ENCODE measurements at places on chromosomes 2 and 18. TPM values are rescaled to one million over a fixed set of nuclear protein-coding genes. Genes with fewer than 3 reads are reported as not detected.

DNA sequence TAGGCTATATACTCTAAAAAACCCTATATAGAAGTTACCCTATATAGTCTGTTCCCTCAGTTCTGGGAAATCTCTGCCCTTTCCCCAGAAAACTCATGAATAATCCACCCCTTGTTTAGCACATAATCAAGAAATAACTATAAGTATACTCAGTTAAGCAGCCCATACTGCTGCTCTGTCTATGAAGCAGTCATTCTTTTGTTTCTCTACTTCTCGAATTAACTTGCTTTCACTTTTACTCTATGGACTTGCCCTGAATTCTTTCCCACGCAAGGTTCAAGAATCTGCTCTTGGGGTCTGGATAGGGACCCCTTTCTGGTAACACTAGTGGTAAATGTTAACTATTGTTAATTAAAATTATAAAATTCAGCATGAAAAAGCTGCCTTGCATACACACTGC, 17.4 kb upstream of the AP1S3 start:
- no peak for DNase-seq

Gene CDH7
- 0.19 TPM for total RNA-seq

- DNase-seq = no peak
Observed at GRCh38 chr2:178865999-178866398, 58.8 kb upstream of the TTN start.

DNA sequence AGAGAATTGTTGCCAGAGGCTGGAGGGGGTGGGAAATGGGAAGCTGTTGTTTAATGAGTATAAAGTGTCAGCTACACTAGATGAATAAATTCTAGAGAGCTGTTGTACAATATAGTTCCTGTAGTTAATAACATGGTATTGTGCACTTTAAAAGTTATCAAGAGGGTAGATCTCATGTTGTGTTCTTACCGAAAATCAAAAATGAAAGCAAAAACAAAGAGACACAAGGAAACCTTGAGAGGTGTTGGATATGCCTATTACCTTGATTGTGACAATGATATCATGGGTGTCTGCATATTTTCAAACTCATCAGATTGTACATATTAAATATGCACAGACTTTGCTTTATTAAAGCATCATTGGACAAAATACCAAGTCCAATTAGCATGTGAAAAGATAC, 43.2 kb downstream of the SCG2 start:
- no peak for DNase-seq

Gene KIF5C
- total RNA-seq = 0.58 TPM

GRCh38 chr18:59795882-59796281, 98.7 kb upstream of the CCBE1 start:
- no peak for DNase-seq

GRCh38 chr2:105712981-105713596, 31.6 kb upstream of the NCK2 start:
- DNase-seq = no peak

GRCh38 chr18:24754583-24755253, 294.3 kb downstream of the HRH4 start:
- DNase-seq = no peak

GRCh38 chr2:2057125-2057721, 273.9 kb downstream of the MYT1L start:
- peak; percentile 69 for DNase-seq

DNA sequence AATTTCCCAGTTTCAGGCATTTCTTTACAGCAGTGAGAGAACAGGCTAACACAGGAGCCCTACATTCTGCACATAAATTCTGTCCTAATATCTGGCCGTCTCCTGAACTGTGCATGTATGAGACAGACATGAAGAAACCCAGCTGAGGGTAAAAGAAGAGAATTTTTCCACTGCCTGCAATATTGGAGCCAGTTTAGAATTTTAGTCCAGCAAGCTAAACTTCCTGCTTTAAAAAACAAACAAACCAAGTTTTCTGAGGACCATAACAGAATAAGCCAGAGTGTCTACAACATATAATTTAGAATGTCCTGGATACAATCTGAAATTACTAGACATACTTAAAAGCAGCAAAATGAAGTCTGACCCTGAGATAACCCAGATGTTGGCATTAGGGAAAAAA, 215.1 kb upstream of the KLHL29 start:
- no peak for DNase-seq

Gene GKN1
- not detected for total RNA-seq

Gene UNC80
- 0.06 TPM for total RNA-seq

DNA sequence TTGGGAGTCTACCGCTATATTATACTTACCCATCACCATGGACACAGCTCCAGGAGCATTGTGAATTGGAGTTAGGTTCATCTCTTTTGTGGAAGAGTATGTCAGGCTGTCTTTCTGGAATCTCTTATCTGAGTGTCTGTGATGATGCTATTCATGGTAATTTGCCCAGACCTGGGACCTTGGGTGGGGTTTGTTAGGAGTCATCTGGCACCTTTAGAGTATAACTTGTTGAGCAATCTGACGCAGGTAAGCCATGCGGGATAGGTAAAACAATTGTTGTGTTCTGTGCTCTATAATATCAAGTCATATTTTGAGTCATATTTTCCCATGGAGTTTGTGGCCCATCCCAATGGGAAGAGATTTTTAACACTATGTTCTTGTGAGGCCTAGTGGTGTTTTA, 49.7 kb upstream of the MAPRE2 start:
- DNase-seq = no peak

Gene KHK
- 3.1 TPM for total RNA-seq

Gene CBLN2
- total RNA-seq = 0.47 TPM

GRCh38 chr2:88729061-88729745, 37.7 kb downstream of the RPIA start:
- DNase-seq = no peak

Gene OTOS
- total RNA-seq = not detected

- DNase-seq = no peak
Observed at GRCh38 chr2:10169053-10169578, 46.6 kb downstream of the RRM2 start.

Gene RGPD3
- 0.05 TPM for total RNA-seq

GRCh38 chr2:236558993-236559978, 10.3 kb upstream of the ACKR3 start:
- no peak for DNase-seq

Gene COL6A3
- total RNA-seq = 244 TPM

Gene LYG1
- 1.2 TPM for total RNA-seq

Gene HOXD4
- total RNA-seq = 12.4 TPM

- no peak for DNase-seq
Observed at GRCh38 chr2:142605421-142605820, 272.0 kb upstream of the KYNU start.

DNA sequence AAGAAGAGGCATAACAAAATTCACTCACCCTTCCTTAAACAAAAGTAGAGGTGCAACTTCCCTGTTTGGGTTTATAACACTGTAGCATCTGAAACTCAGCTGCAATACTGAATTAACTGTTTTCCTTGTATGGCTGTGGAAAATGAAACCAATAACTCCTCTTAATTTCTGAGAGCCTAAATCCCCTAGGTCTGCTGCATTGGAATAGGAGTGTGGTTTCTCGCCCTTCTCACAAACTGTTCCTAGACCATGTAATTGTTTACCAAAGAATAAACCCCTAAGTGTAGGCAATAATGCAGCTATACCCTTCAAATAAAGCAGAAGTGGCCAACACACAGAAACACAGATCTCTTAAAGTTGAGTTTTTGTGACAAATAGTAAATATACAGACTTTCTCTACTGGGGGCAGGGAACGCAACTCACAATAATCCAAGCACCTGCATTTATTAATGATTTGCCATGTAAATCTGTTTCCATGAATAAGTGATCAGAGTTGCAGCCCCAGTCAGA, 52.0 kb downstream of the RASGRP3 start:
- no peak for DNase-seq

DNA sequence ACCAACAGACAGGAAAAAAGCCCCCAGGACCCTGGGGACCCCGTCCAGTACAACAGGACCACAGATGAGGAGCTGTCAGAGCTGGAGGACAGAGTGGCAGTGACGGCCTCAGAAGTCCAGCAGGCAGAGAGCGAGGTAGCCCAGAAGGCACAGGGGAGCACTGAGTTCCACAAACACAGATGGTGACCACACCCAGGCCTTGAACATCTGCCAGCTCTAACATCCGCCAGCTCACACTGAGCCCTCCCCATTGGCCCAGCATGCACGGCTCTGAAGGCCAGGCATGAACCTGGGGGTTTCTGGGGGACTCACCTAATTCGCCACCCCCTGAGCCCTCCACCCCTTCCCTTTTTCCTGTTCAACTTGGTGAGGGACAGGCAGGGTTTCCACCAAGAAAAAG, 25.6 kb upstream of the PRLH start:
- DNase-seq = no peak

Gene REG3A
- total RNA-seq = not detected

- DNase-seq = no peak
Observed at GRCh38 chr18:3610813-3611212, 160.8 kb downstream of the TGIF1 start.

Gene CD8B
- total RNA-seq = not detected

Gene GPAT2
- 5.7 TPM for total RNA-seq

- no peak for DNase-seq
Observed at GRCh38 chr2:38806015-38806732, 28.2 kb downstream of the GEMIN6 start.

DNA sequence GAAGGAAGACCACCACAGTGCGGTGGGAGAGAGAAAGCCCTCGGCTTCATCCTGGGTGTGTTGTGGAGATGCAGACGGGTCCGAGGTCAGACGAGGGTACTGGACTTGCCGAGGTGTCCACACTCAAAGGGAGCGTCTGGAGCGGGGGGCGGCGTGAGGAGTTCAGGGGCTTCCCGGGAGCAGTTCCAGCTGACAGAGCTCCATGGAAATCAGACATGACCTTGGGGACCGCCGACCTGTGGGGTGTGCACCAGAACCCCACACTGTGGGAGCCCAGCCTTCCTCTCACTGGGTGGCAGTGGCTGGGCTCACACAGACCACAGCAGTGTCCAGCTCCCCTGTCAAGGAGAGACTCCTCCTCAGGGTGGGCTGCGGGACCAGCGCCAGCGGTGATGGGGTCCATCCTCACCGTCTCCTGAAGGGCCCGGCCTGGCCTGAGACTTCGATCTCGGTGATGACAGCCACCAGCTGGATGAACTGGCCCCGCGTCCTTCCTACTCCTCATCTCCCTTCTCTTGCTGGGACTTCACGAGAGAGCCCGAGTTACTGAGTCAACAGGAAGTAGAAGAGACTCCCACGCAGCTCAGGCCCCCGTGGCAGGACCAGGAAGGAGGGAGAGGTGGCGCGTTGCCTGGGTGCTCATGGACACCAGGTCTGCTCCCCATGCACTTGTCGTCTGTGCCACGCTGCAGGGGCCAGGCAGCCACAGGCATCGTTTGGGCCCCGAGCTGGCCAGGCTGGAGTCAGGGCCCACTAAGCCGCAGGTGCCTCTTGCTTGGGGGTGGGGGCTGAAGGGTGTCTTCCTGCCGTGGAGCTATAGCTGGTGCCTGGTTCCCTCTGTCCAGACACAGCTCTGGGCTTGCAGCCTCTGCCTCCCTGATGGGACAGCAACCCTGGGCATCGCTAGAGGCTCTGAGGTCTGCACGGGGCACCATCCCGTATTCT, 101.9 kb upstream of the CTDP1 start:
- DNase-seq = no peak

- DNase-seq = no peak
Observed at GRCh38 chr2:37665604-37666362, 5.7 kb downstream of the CDC42EP3 start.

DNA sequence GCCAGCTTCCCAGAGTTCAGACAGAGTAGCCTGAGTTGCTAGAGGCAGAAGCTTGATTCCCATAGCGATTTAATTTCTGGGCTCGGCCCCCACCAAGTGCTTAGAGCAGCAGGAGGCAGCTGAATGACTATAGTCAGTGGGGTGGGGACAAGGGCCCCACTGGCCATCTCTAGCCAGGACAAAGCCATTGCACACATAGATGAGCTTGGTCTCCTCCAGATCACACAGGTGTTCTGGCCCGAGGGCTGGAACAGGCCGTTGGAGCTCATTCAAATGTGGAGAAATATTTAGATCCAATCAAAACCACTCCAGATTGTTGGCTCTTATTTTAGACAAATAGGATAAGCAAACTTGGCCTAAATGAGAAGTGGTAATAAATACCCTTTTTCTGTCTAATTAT, 287.3 kb upstream of the NCKAP5 start:
- DNase-seq = no peak

- no peak for DNase-seq
Observed at GRCh38 chr2:182904844-182905243, 38.4 kb upstream of the FRZB start.

- no peak for DNase-seq
Observed at GRCh38 chr2:152420363-152420762, 85.4 kb downstream of the FMNL2 start.

DNA sequence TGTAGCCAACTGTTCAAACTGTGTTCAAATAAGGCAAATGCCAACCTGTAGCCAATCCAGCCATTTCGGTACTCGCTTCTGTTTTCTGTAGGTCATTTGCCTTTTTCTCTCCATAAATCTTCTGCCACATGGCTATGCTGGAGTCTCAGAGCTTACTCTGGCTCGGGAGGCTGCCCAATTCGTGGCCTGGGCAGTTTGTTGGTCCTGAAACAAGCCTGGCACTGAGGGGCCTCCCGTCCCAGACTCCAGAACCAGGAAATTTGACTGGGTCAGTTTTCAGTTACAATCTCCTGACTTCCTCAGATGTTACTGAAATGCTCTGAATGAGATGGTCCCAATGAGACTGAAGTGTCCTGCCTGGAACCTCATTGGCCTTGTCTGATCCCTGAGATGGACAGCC, 120.8 kb upstream of the NPAS2 start:
- DNase-seq = no peak

Gene DTNA
- total RNA-seq = 12.3 TPM

Gene OBSL1
- 20.6 TPM for total RNA-seq

- no peak for DNase-seq
Observed at GRCh38 chr2:66466433-66466832, 31.5 kb downstream of the MEIS1 start.

Gene ABHD3
- 3.1 TPM for total RNA-seq

Gene CYP27C1
- 1.9 TPM for total RNA-seq

- DNase-seq = no peak
Observed at GRCh38 chr2:240310201-240310600, 125.3 kb upstream of the GPC1 start.

DNA sequence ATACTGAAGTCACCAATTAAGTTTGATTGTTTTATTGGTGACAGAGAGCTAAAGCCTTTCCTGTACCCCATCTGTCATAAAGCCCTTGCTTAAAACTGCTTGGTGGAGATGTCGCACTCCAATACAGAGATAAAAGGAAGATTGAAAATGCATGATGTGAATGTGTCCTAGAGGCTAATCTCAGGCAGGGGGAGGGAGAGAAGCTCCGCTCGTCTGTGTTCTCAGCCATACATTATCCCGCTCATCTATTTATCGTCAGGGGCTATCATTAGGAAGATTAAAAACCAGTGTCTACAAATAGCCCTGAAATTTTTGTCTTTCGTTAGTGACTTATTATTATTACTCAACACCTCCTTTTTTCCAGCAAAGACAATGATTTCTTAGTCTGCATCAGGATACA, 110.3 kb downstream of the CMPK2 start:
- no peak for DNase-seq
